ENCODE measurements at places on chromosomes 1 and 21. TPM values are rescaled to one million over a fixed set of nuclear protein-coding genes. Genes with fewer than 3 reads are reported as not detected.

GRCh38 chr1:204320382-204320804 is 39.3 kb downstream of the PLEKHA6 start:
- H3K27ac ChIP-seq: no peak overlapping the region
- H3K4me1 ChIP-seq: no peaks in the 10 kb centered on the region
- DNase-seq: no peak
- no peak overlapping the region for H3K4me3 ChIP-seq
- H3K36me3 ChIP-seq: no peaks in the 10 kb centered on the region
- no peaks in the 10 kb centered on the region for H3K27me3 ChIP-seq

GRCh38 chr1:43418858-43419257 is 29.2 kb downstream of the SZT2 start:
- no peak for DNase-seq
- H3K36me3 ChIP-seq: peaks cover 30% of the 10 kb centered on the region
- no peaks in the 10 kb centered on the region for H3K27me3 ChIP-seq
- H3K4me1 ChIP-seq: no peaks in the 10 kb centered on the region

DNA sequence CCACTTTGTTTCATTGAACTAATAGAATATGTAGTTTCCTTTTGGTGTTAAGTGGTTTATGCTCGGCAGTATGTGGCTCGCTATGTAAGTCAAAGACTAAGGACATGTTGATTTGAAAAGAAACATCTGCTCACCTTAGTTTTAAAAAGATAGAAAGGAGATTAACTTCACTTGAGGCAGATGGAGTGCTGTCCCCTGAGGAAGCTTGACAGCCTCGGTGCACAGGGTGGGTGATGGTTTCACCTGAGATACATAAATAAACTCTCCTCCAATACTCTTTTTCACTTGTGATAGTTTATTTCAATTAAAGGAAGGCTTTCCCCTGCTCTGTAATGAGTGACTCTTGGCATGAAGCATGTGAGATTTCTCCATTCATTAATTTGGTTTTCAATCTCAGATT is 70.8 kb upstream of the FMN2 start:
- H3K4me1 ChIP-seq: no peaks in the 10 kb centered on the region
- H3K36me3 ChIP-seq: no peaks in the 10 kb centered on the region
- no peak for DNase-seq
- no peak overlapping the region for H3K27ac ChIP-seq
- H3K27me3 ChIP-seq: no peaks in the 10 kb centered on the region

OR10K2 gene
- not detected for total RNA-seq

DNA sequence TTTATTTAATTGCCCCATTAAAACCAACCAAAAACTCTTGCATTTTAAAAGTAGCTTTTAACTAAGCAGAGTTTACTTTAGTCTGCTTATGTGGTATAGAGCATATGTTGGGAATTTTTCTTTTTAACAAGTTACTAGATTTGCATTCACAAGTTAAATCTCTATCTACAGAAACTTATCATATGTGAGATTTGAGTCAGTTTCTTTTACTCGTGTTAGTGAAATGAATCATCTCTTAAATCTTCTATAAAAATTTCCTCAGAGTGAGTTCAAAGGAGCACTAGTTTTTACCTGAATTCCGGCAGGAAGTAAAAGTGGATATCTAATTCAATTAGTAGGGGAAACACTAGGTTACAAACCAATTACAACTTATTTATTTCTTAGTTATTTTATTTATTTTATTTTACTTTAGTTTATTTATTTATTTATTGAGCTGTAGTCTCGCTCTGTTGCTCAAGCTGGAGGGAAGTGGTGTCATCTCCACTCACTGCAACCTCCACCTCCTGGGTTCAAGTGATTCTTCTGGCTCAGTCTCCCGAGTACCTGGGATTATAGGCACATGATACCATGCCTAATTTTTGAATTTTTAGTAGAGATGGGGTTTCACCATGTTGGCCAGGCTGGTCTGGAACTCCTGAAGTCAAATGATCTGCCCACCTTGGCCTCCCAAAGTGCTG is 1609.6 kb upstream of the B3GALT2 start:
- no peak overlapping the region for H3K27ac ChIP-seq
- H3K4me1 ChIP-seq: no peaks in the 10 kb centered on the region
- DNase-seq: no peak
- H3K36me3 ChIP-seq: no peaks in the 10 kb centered on the region
- H3K27me3 ChIP-seq: no peaks in the 10 kb centered on the region
- H3K4me3 ChIP-seq: no peak overlapping the region

S100A7A gene
- total RNA-seq: not detected

- no peak overlapping the region for H3K27ac ChIP-seq
- DNase-seq: peak; percentile 54
- no peaks in the 10 kb centered on the region for H3K4me1 ChIP-seq
- no peaks in the 10 kb centered on the region for H3K36me3 ChIP-seq
- H3K4me3 ChIP-seq: no peak overlapping the region
- H3K27me3 ChIP-seq: no peaks in the 10 kb centered on the region
Measured at GRCh38 chr1:32893198-32894018, 7.1 kb downstream of the HPCA start.

DNA sequence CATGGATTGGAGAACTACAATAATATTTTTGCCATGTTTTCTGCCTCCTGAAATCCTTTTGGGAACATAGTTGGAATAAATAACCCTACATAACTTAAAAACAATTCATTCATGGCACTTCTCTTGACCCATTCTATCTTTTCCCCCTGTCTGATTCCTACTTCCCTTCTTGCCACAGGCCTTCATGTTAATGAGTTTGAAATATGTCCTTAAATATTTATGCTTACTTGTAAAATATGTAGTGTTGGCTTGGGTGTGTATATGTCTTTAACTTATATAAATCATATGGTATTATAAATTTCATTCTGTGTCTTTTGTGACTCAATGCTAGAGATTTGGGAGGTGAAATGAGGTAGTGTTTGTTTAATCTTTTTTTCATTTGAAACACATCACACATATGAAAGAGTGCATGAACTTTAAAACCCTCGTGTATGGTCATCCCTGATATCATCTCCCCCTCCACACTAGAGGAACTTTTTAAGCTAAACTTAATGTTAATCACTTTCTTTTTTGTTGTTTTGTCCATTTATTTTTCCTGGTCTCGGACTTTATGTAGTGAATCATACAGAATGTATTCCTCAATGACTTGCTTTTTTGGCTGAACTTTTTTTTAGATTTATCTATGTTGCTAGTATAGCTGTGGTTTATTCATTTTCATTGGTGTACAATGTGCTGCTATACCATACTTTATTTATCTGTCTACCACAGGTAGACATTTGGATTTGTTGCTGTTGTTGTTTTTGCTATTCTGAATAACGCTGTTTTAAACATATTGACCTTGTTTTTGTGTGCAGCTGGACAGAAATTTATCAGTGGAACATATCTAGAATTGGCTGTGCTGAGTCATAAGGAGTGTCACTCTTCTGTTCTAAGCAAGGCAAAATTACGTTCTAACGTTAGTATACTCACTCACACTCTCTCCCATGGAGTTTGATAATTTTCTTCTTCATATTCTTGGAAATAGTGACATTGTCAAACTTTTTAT is 441.6 kb downstream of the PLPP3 start:
- no peaks in the 10 kb centered on the region for H3K36me3 ChIP-seq
- no peaks in the 10 kb centered on the region for H3K4me1 ChIP-seq
- no peak overlapping the region for H3K4me3 ChIP-seq
- H3K27ac ChIP-seq: no peak overlapping the region
- no peaks in the 10 kb centered on the region for H3K27me3 ChIP-seq

AMY1C gene
- not detected for total RNA-seq

FMO2 gene
- total RNA-seq: 183 TPM
